HepG2 (cell line): ENCODE measurements at places on chromosomes 13 and 19. TPM values are rescaled to one million over a fixed set of nuclear protein-coding genes. Genes with fewer than 3 reads are reported as not detected.

GRCh38 chr13:56528040-56528790 lies 612.5 kb upstream of the PRR20A start:
- DNase-seq = no peak

GRCh38 chr13:114229506-114229905 lies 5.2 kb upstream of the CDC16 start:
- no peak for DNase-seq

DNA sequence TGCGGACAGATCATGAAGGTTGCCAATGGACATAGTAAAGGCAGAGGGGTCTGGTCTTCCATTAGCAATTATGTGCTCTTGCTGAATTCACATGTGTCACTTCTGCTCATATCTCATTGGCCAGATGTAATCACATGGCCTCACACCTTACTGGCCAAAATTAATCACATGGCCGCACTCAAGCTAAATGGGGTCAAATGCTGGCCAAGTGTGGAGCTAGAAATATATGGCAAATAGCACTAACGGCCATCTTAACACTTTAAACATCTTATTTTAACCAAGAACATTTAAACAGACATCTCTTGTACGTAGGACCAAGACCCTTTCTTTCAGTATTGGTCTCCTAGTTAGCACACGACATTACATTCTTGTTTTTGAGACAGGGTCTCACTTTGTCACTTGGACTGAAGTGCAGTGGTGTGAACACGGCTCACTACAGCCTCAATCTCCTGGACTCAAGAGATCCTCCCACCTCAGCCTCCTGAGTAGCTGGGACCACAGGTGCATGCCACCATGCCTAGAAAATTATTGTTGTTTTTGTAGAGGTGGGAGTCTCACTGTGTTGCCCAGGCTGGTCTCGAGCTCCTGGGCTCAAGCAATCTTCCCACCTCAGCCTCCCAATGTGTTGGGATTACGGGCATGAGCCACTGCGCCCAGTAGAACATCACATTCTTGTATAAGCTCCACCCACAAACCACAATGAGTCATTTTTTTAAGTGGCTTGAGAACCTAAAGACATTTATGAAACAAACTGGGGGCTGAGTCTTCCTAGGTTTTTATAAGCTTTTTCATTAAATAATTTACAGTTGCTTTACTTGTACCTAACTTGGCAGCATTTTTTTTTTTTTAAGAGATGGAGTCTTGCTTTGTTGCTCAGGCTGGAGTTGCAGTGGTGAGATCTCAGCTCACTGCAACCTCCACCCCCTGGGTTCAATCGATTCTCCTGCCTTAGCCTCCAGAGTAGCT lies 2.9 kb upstream of the PTOV1 start:
- DNase-seq = no peak

GRCh38 chr13:94168783-94169453 lies 310.6 kb downstream of the DCT start:
- no peak for DNase-seq

The MADCAM1 gene
- total RNA-seq = 0.21 and 0.33 TPM in 2 replicates

DNA sequence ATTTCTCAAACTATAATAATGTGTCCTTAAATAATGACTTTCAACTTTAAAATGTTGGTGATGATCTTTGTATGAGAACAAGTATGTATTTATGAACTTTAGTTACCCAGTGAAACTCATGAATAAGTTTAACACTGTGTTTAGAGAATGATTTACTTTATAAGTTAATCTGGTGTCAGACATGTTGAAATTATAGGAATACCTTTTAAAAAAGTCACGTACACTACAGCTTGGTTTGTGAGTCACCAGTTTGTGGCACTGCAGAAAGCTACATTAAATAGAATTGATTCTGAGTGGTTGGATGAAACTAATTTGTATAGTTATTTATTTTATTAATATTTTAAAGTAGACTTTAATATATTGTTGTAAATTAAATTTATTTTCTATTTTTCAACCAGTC lies 1366.2 kb upstream of the PCDH20 start:
- DNase-seq = no peak

GRCh38 chr13:68608147-68608546 lies 1378.0 kb upstream of the PCDH9 start:
- no peak for DNase-seq

DNA sequence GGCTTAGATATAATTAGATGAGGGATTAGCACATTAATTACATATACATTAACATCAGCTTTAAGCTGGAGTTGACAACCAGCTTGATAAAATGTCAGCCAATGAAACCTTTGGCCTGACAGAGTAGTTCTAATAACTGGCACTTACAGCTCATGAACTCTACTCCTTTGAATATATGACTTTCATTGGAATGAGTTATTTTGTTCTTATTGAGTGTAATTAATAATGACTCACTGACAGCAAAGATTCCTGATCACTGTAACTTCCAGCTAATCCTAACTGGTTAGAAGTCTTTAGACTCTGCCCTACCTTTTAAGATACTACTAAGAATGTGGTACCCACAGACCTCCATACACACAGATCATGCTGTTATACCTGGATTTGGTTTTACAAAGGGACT lies 41.0 kb downstream of the EFNB2 start:
- DNase-seq = no peak

DNA sequence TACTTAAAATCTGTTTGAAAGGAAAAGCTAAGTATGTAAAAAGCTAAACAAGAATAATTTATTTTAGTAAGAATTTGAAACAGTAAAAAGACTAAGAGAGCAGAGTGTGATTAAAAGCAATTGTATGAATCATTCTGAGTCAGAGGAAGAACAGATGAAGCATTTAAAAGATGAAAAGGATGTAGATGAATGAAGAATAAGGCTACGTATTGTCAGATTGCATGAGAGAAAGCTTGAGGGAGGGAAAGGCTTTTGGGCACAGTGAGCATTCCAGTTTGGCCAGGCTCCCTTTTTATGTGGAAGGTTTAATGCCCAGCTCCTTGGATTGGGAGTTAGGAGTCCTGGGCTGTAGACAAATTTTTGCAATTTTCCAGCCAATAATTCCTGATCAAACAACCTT lies 117.7 kb downstream of the FREM2 start:
- DNase-seq = no peak

DNA sequence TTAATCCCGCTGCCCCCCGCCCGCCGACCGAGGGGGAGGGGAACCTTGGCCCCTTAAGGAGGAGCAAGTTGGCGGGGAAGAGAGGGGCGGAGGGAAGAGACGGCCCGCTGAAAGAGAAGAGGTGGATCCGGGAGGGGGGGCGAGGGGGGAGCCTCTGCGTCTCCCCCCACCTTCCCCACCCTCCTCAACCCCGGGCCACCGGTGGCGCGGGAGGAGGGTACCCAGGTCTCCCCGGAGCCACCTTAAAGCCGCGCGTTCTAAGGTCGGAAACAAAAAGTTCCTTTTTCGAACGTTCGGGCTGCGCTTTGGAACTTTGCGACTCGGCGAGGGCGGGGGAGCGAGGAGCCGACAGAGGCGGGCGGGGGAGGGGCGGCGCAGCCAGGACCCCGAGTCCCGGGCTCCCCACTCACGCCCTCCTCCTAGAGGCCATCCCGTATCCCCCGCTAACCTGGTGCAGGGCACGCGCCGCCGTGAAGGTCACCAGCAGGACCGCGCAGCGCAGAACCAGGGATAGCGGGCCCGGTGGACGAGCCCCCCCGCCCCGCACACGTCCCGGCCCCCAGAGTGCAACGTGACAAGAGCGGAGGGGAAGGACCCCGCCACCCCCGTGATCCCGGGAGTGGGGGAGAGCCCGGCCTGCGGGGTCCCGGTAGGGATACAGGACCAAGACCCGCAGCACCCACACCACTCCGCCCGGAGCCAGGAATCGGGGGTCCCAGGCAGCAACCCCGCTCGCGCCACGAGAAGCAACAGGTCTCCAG lies 659 bp downstream of the ERF start:
- DNase-seq = peak; percentile 76

DNA sequence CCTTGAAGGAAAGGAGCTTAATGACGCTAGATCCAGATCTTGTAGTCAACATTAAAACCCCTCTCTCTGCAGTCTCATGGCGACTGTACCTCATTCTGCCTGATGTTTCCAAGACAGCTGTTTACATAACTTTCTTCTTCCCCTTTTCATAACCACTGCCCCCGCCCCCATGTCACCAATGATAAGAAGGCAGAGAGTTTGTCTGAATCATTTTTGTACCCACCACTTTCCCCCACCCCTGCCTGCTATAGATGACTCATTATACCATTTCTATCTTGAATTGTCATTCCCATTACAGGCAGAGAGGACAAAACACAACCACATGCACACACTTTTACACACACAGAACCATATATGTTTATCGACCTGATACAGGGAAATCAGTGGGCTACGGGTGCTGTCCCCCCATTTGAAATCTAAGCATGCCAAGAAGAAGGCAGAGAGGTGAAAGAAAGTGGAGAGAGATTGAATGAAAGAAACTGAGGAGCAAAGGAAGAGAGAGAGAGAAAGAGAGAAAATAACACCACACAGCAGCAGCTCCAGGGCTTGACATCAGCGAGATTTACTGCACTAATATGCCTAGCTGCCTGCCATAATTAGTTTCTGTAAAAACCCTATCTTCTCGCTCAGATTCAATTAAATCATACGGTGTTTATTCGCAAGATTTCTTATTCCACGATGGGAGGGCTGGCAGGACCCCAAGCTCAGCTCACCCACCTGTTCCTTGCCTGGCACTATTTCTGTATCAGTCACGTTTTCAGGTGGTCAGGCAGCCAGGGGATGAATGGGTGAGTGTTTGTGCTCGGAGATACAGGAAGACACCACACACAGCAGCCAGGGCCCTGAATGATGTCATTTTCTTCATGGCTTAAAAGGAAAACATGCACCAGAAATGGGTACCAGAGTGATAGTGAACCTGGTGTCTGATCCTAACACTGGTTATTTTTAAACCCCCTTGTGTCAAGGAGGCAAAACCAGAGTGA lies 114.3 kb upstream of the SERP2 start:
- no peak for DNase-seq
